ENCODE measurements at places on chromosomes 4 and X.

GRCh38 chr4:110710070-110710469, 87.2 kb upstream of the PITX2 start:
- DNase-seq: no peak

DNA sequence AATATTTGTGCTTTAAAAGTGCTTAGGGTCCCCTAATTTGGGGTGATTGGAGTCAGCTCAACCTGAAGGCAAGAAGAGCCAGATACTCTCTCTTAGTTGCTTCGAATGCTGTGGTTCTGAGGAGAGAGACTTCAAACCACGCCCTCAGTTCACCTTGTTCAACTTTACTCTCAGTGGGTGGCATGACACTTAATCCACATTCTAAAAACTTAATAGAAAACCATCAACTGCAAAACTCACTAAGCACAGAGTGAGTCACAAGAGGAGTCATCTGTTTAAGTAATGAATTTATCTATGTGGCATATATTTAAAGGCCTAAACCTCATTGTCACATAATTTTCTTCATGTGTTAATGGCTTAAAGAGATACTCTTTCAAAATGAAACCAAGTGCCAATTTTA, 99.5 kb upstream of the SLC4A4 start:
- no peak for DNase-seq

DNA sequence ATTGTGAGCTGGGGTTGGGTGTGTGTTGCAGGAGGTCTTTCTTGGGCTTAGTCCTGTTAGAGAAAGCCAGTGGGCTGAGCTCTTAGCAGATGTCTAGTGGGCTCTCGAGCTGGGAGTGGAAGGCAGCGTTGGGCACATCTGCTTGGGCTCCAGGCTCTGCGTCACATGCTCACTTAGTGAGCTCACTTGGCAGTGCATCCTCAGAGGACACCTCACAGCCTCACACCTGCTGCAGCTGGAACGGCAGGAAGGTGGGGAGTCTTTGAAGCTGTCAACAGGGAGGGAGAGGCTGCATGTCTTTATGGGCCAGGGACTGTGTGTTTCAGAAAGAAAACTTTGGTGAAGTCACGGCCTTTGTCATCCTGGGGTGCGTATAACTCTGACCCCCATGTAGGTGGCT, 82.2 kb downstream of the PSAPL1 start:
- DNase-seq: no peak

GRCh38 chr4:115484479-115484878, 371.1 kb upstream of the NDST4 start:
- DNase-seq: no peak

GRCh38 chr4:101441446-101441845, 94.1 kb upstream of the PPP3CA start:
- no peak for DNase-seq

- no peak for DNase-seq
These were observed 108.7 kb upstream of the LIMCH1 start for GRCh38 chr4:41429280-41429669.

- no peak for DNase-seq
These were observed 1.1 kb downstream of the PHOX2B start for GRCh38 chr4:41747230-41748055.

DNA sequence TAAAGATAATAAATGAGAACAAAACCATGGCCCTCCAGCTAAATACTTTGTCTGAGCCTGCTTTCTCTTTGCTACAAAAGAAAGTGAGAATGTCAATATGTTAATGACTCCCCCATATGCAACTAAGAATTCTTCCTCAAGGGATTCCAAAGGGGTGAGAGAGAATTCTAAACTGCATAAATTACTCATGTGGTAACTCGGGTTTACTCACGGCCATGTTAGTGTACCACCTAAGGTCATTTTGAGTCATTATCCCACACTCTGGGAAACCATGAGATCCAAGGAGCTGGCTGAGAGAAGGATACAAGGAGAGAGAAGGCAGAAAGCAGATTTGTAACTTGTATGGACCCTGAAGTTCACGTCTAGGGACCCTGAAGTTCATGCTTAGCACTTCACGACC, 190.3 kb downstream of the DHX15 start:
- DNase-seq: no peak

DNA sequence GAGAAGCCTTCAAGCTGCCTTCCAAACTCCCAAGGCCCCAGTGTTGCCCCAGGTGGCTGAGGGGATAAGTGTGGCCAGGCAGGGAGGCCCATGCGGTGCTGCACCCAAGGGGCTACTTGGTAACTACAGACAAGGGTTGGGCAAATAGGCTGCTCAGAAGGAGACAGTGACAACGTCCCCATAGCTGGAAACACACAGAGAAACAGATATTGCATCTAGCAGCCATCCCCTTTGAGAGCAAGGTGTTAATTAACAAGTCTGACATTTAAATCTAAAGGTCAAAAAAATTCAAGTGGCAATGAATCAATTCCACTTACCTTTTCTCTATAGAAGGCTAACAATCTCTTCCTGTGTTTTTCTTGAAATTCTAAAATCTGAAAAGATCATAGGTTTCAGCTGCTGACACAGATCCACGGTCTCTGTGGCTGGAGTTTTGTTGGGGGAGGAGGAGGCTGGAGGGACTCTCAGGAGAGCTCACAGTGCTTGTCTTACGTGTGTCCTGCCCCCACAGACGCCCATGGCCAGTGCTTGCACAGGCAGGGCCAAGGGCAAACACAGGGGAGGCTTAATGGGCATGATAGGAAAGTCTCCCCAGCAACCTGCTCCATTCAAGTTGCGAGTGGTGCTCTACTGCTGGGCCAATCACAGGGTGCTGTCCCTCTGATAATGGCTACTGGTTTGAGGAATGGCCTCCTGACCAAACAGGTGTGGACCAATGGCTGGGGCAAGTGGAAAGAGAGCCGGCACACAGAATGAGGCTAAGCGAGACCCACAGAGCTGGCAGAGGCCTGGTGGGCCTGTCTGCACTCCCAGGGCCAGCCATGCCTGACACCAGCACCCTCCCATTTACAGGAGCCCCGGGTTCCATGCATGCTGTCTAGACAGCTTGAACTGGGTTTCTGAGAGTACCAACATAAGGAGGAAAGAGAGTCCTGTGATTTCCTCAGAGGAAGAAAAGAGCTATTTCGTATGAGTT, 22.6 kb downstream of the RNF212 start:
- DNase-seq: no peak

DNA sequence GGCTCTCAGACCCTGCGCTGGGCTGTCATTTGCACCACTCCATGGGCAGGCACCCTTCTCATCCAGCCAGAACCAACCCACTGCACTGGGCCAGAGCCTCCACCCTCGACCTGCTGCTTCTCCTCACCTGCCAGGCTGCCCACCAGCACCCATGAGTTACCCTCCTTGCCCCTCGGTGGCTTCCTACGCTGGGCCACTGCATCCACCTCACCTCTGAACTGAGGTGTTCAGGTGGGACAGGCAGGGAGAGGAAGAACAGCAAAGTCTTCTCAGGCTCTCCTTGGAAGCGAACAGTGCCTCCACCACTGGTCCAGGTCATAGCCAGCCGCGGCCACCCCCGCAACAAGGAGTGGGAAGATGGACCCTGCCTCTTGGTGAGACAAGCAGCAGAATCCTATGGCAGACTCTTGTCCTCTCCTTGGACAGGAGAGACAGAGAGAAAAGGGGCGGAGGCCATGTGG, 32.4 kb upstream of the HMX1 start:
- DNase-seq: peak; percentile 45

DNA sequence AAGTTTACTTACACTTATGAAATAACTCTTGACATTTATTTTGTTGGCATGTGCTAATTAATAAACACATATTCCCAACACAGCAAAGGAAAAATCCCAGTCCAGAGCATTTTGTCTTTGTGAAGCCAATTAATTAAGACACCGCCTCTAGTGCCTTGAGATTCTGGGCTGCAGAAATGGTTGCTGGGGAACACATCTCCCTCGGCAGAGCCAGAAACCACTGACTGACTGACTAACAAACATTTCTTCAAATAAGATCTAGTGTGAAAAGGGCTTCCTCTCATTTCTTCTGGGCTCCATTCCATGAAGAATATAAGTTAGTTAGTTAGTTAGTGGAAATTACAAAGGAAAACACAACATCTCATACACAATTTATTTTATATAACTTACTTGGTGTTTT, 28.4 kb upstream of the NAP1L5 start:
- no peak for DNase-seq

GRCh38 chr4:119024102-119024501, 111.5 kb upstream of the MYOZ2 start:
- no peak for DNase-seq

Data from sigmoid colon (tissue), 7 donors.